SK-N-SH (cell line): ENCODE measurements at places on chromosomes 2 and 18. TPM values are rescaled to one million over a fixed set of nuclear protein-coding genes. Genes with fewer than 3 reads are reported as not detected.

Gene OTOS
- not detected in 2 replicates for polyA plus RNA-seq

Gene C2orf15
- 0.25 and 0.41 TPM in 2 replicates for polyA plus RNA-seq

Gene PLA2R1
- polyA plus RNA-seq: not detected in 2 replicates

Gene SERPINB12
- polyA plus RNA-seq: not detected in 2 replicates

Gene STAT4
- polyA plus RNA-seq: 0.12 and 0.19 TPM in 2 replicates

Gene DUSP2
- polyA plus RNA-seq: 0.79 and 1.2 TPM in 2 replicates

Gene FSHR
- polyA plus RNA-seq: not detected in 2 replicates

Gene PSMD1
- polyA plus RNA-seq: 92.3 and 124 TPM in 2 replicates

Gene SLC14A1
- 2.4 and 4.5 TPM in 2 replicates for polyA plus RNA-seq

Gene MOGAT1
- polyA plus RNA-seq: not detected in 2 replicates

Gene SNORC
- polyA plus RNA-seq: 1.2 and 1.3 TPM in 2 replicates

Gene BMP10
- not detected in 2 replicates for polyA plus RNA-seq

Gene RAB27B
- 0.56 and 0.68 TPM in 2 replicates for polyA plus RNA-seq

Gene MTX2
- polyA plus RNA-seq: 44.4 and 61.9 TPM in 2 replicates

Gene NLRC4
- 0.02 TPM in 1 of 2 replicates, not detected in the other for polyA plus RNA-seq

Gene LIMS3
- polyA plus RNA-seq: 1.4 and 3.6 TPM in 2 replicates

Gene CD28
- polyA plus RNA-seq: 0.05 and 0.13 TPM in 2 replicates

Gene ARL4C
- polyA plus RNA-seq: 20.6 and 24.0 TPM in 2 replicates

Gene RAB1A
- polyA plus RNA-seq: 111 and 113 TPM in 2 replicates

Gene UGT1A7
- polyA plus RNA-seq: not detected in 2 replicates

Gene HJURP
- polyA plus RNA-seq: 13.2 and 16.5 TPM in 2 replicates

Gene IL36A
- polyA plus RNA-seq: not detected in 2 replicates
